ENCODE measurements at places on chromosomes 2 and 18.

DNA sequence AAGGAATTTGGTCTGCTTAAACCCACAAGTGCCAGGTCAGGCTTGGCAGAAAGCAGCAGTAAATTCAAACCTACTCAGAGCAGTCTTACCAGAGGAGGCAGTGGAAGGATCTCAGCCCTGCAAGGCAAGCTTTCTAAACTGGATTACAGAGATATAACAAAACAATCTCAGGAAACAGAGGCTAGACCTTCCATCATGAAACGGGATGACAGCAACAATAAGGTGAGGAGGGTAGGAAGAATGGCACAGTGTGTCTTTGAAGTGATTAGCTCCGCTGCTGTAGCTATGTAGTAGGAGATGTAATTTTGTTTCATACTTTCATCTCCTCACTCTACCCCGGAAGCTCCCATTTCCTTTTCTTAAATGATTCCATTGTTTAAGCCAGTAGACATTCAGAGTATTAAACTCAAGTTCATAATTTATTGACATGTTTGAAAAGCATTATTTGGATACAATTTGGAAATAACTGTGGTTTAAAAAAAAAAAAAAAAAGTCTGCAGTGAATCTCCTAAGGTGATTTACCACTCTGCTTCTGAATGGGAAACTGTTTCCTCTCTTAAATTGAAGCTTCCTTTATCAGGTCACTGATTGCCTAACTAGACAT, 29.4 kb upstream of the DYSF start:
- DNase-seq: no peak

DNA sequence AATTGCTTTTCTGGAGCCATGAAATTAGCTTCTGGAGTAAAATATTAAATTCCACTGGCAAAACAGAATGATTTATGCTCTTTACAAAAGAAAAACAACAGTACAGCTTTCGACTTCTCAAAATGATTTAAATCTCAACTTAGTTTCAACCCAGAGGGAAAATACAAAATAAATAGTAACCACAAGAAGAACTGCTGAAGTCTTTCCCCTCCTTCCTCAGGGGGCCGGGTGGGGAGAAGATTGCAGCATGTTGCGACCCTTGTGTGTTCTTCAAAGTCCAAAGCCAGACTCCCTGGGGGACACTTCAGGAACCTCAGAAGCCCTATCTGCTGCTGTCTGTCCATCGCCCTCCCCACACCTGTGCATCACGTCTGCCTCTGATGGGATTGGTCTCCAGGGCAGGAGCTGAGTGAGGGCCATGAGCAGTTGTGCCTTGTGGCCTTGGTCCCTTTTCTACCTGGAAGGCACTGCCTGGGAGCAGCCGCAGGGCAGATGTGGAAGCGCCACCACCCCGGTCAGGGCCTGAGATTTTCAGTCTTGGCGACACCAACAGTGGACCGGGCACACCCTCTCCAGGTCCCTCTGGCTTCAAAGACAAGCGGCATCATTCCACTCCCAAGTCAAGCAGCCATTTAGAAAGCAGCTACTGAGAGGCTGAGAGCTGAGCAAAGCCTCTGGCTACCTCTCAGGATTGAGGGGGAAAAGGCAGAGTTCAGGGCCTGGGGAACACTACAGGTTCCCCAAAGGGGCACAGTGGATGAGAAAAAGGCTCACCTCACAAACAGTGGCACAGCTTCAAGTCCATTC, 210.1 kb upstream of the RAB6C start:
- no peak for DNase-seq

- DNase-seq: no peak
Observed at GRCh38 chr2:44852594-44852993, 88.9 kb upstream of the SIX3 start.

DNA sequence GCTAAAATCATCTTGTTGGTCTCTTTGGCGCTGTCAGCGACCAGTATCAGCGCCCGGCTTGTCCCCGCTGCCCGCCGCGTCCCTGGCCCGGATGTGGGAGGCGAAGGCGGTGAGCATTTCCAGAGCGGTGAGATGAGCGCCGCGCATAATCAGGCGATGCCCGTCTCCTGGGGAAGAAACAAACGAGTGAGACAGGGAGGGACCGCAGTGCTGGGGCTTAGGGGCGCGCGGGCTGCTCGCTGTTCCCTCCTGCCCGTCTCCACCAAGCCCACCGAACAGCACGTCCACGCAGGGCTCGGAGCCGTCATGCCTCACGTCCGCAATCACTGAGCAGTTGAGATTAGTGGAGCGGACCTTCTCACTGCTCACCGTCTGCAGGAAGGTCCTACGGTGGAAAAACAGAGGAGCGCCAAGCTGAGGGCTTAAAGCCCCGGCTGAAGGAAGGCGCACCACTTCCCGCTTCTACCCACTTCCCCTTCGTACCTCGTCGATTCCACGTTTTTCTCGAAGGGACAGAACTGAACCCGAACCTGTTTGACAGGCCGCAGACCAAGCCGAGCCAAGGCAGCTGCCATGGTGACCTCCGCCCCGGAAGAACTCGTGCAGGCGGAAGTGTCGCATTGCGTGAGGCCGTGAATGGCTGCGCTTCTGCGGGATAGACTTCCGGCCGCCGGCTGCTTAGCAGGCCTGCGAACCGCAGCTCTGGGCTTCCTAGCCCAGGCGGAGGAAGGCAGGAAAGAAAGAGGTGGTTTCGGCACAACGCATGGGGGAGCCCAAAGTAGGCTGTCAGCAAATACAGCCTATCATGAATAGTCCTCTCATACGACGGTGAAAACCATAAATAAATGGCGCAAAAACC, at the start of gene MRPL53:
Gene MRPL53 (minus strand): TSS at position 595 of the 859 bp plus-strand sequence. CDS start 20 bp downstream, at position 575.
- peak; percentile 90 for DNase-seq

DNA sequence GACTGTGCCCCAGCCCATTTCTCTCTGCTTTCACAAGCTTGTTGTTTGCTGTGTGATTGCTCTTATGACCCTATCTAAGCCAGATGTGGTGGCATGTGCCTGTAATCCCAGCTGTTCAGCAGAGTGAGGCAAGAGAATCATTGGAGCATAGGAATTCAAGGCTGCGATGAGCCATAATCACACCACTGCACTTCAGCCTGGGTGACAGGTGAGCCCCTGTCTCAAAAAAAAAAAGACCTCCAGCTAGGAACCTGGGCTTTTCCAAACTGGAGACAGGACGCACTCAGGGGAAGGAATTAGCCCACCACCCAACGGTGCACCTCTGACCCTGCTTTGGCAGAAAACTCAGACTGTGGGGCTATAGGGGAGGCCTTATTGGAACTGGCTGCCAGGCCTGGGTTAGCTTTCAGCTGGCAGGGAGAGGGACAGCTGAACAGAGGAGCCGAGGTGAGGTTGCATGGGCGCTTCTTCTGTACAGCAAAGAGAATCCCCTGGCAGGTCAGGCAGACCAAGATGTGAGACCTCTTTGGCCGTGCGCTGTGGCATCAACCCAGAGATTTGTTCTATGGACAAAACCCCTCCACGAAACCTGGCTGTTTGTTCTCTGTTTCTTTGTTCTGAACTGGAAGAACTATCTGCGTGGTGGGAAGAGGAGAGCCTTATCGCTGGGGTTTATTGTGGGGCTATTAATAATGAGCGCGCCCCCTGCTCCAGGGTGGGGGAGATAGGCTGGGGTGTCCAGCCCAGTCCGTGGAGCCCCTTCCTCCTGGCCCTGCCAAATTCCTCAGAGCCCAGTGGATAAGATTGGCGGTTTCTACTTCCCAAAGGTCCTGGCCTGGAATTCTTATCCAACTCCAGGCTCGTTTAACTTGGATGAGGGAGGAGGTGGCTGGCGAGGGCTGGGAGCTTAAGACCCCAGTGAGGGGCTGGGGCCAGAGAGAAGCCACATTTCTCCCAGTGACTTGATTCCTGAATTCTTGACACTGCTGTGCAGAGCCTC, 38.8 kb upstream of the SMAD7 start:
- no peak for DNase-seq

DNA sequence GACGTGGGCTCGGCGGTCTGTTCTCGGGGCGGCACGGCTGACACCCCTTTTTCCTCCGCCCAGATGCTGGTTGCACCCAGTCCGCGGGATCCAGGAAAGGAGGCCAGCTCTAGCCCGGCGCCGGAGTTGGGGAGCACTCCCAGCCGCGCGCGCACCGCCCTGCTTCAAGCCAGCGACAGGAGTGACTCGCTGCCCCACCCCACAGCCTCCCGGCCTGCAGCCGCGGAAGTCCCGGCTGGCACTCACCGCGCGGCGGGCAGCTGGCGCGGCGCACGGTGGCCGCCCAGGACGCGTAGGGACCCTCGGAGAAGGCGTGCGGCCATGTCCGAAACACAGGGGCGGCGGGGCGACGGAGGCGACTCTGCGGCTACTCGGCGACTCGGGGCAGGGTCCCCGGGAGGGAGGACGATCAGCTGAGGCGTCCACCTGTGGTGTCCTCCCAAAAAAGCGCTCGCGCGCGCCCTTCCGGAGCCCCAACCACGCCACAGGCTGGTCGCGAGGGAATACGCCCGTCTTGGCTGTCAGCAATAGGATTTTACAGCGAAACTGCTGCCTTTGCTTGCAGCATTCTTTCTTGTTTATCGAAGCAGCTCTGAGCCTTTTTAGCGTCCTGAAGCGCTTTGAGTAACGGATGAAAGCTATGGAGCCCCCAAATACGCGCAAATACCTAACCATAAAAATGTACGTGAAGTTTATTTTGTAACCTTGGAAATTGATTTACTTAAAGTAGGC, at the start of gene ACADL:
Gene ACADL (minus strand): TSS at position 507 of the 732 bp plus-strand sequence. CDS start 184 bp downstream, at position 323.
- no peak for DNase-seq

- DNase-seq: no peak
Observed at GRCh38 chr2:74822771-74823566, 11.0 kb upstream of the HK2 start.

DNA sequence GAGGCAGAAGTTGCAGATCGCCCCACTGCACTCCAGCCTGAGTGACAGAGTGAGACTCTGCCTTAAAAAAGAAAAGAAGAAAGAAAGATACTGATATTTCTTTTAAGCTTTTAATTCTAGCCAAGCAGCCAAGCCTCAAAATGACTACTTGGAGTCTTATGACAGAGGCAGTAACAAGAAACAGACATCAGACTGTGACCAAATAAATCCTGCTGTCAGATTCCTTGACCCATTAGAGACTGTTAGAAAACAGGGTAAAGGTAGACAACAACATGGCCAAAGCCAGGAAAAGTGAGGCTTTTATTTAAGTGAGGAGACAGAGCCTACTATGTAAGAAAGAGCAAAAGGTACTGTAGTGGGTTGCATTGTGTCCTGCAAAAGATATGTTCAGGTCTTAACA, 83.4 kb upstream of the NARS1 start:
- no peak for DNase-seq

GRCh38 chr2:68134554-68134953, 23.1 kb upstream of the PNO1 start:
- DNase-seq: no peak

GRCh38 chr2:44801841-44802776, 139.4 kb upstream of the SIX3 start:
- DNase-seq: no peak

DNA sequence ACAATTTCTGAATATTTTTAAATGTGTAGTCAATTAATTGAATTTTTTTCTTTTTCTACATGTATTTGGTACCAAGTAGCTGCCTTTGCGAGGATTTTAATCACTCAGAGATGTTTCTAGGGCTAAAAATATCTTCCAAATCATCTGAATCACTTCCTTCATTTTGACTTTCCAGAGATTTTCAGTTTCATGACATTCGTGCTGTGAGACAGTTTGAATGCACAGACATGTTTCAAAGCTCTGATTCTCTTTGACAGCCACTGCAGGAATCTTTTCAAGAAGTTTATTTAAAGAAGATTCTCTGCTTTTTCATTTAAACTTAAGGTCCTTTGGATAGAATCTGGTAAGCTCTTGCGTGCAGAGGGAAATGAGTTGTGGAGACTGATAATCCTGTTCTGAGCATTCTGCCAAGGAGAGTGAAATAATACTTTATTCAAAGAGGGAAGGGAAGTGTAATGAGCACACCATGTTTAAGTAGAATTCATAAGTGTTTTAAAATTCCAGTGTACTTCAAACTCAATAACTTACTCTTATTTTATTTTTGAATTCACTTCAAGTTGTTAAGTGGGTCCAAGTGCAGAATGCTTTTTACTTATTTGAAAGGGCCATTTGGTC, 9.7 kb downstream of the CYBRD1 start:
- no peak for DNase-seq

DNA sequence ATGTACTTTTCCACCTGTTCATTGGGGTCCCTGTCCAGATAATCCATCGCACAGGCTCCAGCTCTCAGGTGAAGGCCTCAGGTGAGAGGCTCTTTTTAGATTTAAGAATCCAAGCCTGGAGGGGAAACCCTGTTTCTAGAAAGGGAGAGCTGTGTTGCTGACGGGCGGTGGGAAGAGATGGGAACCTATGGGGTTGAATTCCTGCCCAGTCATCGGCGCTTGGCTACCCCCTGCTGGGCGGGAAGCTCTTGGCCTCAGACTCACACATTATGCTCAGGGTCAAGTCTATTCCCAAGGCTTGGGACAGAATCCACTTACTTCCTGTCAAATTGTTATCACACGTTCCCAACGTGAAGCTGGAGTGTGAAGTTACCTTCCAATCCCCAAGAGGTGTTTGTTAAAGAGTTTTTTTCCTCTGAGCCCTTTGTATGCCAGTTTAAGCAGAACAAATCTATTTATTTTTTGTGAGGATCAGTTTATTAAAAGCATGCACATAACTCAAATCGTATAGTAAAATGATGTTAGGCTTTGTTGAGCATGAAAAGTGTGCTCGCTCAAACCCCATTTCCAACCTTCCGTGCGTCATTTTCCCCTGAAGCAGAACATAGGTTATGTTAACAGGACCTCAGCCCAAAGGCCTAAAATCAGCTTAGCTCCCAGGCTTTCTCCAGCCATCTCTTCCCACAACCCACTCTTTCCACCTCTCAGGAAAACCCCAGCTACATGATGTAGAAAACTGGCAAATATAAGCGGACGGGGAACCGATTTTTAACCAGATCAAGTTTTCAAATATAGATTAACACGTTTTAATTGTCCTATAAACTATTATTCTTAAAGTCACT, 181.7 kb upstream of the ETAA1 start:
- no peak for DNase-seq

DNA sequence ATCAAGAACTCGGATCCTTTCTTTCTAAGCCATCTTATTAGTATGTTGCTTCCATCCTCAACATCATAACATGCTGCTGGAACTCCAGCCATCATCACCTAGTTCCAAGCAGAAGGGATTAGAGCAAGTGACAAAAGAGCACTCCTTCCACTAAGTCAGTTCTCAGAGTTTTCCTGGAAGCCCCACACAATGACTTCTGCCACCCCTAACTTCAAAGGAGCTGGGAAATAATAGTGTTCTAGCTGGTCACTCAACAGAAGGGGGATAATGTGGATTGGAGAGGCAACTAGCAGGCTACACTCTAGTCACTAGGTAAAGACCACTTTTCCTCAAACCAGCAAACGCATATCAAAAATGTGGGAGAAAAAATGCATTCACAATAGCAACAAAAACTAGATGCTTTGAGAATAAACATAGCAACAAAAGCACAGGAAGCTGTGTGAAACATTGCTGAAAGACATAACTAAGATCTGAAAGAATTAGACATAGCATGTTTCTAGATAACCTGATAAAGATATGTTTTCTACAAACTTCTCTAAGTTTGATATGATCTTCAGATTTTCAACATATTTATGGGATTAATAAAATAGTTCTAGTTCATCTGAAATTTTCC, 39.5 kb downstream of the COX7A2L start:
- DNase-seq: no peak

GRCh38 chr2:219446101-219446504, 11.5 kb downstream of the SPEG start:
- DNase-seq: peak; percentile 50

- DNase-seq: no peak
Observed at GRCh38 chr2:180657054-180657453, 323.4 kb upstream of the UBE2E3 start.

- DNase-seq: no peak
Observed at GRCh38 chr2:150483532-150483931, 3.9 kb downstream of the RND3 start.

Data from hippocampal formation (tissue), 2 donors.